ENCODE measurements at places on chromosomes 4 and X.

DNA sequence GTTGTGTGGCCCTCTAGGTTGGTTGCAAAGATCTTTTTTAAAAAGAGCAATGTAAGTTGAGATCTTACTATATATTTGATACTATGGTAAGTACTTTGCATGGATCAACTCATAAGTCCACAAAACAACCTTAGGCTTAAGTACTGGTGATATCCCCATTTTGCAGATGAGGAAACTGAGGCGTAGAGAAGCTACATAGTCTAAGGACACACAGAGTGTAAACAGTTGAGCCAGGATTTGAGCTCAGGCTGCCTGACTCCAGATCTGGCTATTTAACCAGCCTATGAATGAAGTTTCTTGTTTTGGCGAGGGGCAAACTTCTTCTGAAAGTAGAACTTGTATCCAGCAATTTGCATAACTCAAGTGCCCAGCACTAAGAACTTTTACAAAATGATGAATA is 38.6 kb upstream of the STX18 start:
- DNase-seq: no peak

DNA sequence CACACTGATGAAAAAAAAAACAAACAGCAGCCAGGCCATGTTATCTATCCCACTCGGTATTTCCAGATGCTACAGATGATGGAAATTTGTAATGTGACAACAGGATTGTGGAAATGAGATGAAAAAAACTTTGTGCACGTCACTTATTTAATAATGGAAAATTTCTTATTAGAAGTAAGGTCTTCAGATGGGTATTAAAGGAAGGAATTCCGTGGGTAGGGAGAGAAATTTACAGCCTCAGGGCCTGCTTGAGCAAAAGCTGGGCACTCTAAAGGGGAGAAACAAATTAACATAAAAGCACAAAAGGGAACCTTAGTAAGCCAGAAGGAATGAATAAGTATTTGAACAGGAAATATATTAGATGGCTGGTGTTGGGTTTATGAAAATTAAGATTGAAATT is 4.2 kb upstream of the PKD2 start:
- DNase-seq: peak; percentile 65

DNA sequence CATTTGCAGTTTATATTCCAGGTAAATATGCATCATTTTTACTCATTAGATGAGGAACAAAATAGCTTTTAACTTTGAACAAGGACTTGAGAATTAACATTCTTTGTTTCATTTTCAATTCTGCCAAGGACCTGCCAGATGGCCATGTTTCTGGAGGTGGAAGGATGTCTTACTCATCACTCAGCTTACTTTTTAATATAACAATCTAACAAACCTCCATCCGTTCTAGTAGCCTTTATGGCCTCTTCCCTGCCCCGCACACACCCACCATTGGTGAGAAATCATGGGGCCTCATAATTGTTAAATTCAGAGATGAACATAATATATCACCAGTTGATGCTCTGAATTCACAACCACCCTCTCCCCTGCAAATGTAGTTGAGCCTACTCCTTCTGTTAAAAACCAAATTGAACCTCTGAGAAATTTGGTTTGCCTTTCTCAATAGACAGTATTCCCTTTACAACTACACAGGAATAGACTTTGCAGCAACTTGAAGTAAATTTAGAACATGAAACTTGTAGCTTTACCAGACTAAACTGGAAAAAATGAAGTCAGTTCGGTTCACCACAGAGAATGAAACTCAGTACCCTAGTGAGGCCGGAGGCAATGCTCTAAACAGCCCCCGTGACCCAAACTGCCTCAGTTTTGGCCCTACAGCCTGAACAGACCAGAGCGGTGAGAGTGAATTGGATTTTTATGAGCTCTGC is 50.1 kb upstream of the ACSL4 start:
- peak; percentile 16 for DNase-seq

DNA sequence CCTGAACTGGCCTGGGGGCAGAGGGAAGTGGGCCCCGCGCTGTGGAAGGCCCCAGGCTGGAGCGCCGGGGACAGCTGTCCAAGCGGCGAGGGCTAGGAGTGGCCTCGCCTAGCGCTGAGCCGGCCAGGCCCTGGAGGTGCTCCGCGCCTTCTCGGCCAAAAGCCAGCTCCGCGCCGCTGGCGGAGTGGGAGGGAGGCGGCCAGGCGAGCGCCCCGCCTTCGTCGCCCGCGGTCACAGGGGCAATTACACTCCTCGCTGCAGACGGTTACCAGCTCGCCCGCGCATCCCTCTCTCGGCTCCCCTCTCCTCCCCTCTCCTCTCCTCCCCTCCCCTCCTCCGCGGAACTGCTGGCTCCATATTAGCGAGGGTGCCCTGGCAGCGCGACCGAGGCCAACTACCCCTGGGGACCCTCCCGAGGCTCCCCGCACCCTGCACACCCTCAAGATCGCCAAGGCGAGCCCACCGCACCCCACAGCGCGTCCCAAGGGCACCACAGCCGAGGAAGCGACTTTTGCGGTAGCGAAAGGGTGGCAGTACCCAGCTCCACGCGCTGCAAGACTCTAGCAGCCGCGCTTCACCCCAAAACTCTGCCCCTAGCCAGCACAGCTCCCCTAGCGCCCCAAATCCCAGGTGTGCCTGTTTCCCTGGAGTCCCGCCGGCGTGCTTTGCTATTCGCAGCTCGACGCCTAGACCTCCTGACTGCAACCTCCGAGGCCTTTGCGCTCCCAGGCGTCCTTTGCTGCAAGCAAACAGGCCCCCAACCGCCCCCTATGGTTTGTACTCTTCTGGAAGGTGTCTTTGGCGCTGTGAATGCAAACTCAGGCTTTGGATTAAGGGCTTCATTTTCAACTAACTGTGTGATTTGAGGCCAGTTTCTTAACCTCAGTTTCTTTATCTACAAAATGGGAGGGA is 91.4 kb downstream of the BCOR start:
- peak; percentile 43 for DNase-seq

DNA sequence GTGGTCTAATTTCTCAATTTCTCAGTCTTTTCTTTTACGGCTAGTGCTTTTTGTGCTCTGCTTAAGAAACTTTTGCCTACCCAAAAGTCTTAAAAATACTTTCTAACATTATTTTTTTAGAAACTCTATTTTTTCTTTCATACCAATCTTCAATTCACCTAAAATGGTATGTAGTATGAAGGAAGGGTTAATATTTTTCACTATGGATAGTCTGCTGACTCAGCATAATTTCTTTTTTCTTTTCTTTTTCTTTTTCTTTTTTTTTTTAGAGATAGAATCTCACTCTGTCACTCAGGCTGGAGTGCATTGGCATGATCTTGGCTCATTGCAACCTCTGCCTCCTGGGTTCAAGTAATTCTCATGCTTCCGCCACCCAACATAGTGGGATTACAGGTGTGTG is 34.2 kb upstream of the GYPE start:
- no peak for DNase-seq

- peak; percentile 16 for DNase-seq
These were observed 1.1 kb upstream of the CHST7 start for GRCh38 chrX:46572340-46572936.

GRCh38 chr4:36244257-36245082 is at the start of gene ARAP2:
TSS of gene ARAP2 (minus strand) at chr4:36244514. CDS start at chr4:36229486, 15,028 bp downstream.
- peak; percentile 21 for DNase-seq

GRCh38 chrX:2708021-2708420 is 16.9 kb downstream of the CD99 start:
- DNase-seq: peak; percentile 39

- no peak for DNase-seq
These were observed 849.6 kb upstream of the POU3F4 start for GRCh38 chrX:82658492-82658891.

DNA sequence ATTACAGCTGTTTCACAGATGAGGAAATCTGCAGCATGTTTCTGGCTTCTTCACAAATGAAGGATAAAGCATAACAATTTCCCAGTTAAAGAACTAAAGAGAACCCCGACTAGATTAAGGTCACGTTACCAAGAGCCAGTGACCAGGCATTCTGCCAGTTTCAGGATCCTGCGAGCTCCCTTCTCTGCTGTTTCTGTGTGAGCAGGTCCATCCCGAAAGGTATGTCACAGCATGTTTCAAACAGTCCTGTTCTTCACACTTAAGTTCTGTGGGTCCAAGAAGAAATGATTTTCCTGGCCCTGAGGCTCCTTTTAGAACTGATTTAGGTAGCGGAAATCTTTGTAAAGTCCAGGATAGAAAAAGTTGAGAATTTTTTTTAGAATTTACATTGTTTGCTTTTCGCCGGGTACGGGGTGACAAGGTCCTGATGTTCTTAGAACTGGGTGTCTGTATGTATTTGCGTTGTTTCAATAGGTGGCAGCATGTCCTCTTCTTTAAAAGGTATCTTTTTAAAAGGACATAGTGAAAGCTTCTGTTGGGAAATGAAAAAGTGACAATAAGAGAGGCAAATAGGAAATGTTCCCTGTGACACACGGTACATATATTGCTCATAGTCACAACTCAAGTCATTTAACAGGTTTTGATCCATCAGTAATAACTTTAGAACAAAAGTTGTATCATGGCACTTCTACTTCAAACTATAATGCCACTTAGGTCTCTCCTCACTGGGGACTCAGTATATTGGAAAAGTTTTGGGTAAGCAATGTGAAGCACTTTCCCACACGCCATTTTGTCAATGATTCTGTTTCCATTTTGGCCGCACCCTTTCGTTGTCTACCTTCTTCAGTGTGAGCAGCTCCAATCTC is 18.4 kb downstream of the IL21 start:
- DNase-seq: peak; percentile 67

- DNase-seq: no peak
These were observed 10.4 kb upstream of the SYP start for GRCh38 chrX:49210406-49210805.

DNA sequence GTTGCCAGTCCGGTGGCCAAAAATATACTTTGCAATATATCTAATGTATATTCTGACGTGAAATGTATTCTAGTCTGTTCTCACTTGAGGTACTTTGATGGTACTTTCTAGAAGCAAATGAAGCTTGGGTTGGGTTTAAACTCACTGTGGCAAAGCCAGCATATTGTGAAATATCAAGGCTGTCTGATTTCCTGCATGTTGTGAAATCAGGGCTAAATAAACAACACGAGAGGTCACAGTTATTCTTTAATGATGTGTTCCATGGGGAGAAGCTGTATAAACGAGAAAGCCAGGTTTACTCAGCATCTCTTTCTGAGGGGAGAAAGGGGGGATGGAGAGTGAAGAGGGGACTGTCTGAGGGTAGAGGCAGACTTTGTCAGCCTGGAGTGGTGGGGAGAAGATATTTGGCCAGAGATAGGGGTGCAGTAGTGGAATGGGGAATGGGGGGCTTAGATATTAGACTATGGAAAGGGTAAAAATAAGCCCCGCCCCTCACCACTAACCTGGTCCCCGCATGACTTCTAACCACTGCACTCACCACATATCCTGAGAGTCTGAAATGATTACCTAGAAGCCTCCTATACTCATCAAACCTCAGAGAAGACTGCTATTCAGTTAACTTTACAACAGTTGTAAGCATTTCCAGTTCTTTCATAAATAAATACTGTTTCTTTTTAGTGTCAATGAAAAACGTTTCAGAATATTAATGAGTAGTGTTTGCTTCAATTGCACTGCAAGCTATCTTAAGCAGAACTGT is 5.9 kb upstream of the SCARB2 start:
- peak; percentile 78 for DNase-seq

GRCh38 chr4:152032722-152033131 is 271.9 kb upstream of the GATB start:
- peak; percentile 96 for DNase-seq

GRCh38 chr4:162366146-162366545 is 202.3 kb upstream of the FSTL5 start:
- DNase-seq: no peak

DNA sequence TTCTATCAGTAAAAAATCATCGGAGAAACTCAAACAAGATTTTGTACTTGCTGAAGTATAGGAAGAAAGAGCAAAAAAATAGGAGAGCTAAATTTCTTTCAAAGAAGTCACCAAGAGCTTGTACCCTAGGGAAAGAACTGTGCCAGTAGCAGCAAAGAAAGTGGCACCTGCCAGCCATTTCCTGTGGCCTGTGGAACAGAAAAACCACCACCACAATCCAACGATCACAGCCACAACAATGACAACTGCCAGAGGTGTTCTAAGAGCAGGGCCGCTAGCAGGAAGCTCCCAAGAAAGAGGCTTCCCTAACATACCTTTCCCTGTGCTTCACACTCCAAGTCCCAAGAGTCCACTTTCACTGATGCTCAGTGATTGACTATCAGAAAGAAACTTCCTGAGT is 266.1 kb upstream of the GPC4 start:
- DNase-seq: no peak

- DNase-seq: no peak
These were observed 136.6 kb upstream of the OTUD4 start for GRCh38 chr4:145316897-145317574.

DNA sequence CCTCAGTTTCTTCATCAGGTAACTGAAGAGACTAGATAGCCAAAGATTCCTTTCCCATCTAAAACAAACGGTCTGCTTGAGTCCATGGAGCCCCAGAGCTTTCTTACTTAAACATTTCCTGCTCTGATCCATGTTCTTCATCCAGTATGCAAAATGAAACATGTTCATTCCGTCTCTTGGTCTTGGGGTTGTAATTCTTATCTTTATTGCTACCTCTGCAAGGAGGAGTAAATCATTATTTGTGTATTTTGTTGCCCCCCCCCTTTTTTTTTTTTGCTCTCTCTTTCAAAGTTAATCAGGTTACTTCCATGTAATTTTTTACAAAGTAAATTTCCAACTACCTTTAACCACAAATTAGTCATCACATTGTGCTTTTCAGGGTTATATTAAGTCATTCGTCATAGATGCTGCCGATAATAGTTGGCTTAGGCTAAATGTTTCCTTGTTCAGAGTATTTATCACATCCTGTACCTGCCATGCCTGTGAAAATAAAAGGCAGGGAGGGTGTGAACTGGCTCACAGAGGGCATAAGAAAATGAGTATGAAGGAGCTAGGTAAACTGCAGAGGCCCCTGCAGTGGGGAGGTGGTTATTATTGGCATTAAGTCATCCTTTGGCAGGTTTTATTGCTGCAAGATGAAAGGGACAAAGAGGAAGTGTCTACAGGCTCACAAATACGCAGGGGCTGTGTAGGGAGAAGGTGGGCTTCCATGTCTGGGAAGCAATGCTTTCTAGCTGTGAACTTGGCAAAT is 76.7 kb upstream of the HS3ST1 start:
- DNase-seq: no peak

- no peak for DNase-seq
These were observed 19.6 kb downstream of the WDR1 start for GRCh38 chr4:10096978-10097335.

GRCh38 chr4:12966726-12967125 is 517.4 kb downstream of the RAB28 start:
- DNase-seq: no peak

GRCh38 chr4:13968723-13969122 is 341.2 kb upstream of the BOD1L1 start:
- peak; percentile 32 for DNase-seq

DNA sequence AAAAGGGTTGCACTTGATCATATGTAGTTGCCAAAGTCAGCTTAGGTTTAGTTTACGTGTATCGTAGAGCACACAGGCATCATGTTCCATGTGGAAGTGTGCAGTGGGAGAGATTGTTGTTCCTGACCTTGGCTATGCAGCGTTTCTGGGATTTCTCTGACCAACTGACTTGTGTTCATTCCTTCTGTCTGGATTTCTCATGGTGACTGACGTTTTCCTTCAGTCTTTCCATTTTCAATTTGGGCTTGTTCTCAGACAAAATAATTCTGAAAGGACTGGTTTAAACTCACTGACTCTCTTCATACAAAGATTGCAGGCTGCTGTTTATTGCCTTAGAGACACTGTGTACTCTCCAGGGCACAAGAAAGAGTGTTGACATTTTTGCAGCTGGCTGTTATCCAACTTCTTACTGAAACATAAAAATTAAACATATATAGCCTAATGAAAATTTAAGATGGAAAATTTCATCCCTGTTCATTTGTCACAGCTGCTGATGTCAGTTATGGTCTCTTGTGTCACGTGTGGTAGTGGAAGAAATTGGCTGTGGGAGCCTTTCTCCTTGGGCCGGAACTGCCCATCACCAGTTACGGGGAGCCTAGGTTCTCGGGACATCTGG is 95.4 kb downstream of the TNIP2 start:
- DNase-seq: no peak

All from GM23248 (cell line).